Activated T-cell treated with anti-CD3 and anti-CD28 coated beads for 4 hours (primary cell): ENCODE measurements at places on chromosomes 1 and 21.

DNA sequence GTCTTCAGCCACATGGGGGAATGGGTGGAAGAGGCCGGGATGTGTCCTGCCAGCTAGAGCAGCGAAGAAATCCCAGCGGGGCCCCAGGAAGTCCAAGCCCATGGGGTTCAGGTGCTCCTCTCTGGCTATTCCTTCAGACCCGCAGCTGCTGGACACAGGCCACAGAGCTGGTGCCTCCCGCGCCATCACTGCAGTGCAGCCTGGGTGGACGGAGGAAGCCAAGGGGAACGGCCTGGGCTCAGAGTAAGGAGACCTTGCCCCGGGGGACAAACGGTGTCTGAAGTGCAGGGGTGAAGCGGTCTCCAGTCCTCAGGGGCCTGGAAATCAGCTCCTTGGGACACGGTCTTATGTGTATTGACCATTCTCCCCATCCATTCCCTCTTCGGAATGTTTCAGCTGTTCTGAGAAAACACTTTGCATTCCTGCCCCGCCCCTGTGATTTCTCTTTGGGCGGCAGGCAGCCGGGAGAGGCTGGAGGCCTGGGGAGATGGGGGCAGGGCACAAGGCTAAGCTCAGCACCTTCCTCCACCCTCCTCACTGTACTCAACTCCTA is 18.4 kb downstream of the MTHFR start:
- DNase-seq: no peak

GRCh38 chr1:180521474-180522212 is 19.3 kb upstream of the ACBD6 start:
- no peak for DNase-seq

GRCh38 chr1:99660496-99660895 is 14.6 kb downstream of the PALMD start:
- DNase-seq: no peak

- DNase-seq: no peak
Observed at GRCh38 chr1:163770265-163770664, 448.5 kb downstream of the NUF2 start.

GRCh38 chr1:185862235-185862634 is 128.0 kb downstream of the HMCN1 start:
- DNase-seq: no peak

DNA sequence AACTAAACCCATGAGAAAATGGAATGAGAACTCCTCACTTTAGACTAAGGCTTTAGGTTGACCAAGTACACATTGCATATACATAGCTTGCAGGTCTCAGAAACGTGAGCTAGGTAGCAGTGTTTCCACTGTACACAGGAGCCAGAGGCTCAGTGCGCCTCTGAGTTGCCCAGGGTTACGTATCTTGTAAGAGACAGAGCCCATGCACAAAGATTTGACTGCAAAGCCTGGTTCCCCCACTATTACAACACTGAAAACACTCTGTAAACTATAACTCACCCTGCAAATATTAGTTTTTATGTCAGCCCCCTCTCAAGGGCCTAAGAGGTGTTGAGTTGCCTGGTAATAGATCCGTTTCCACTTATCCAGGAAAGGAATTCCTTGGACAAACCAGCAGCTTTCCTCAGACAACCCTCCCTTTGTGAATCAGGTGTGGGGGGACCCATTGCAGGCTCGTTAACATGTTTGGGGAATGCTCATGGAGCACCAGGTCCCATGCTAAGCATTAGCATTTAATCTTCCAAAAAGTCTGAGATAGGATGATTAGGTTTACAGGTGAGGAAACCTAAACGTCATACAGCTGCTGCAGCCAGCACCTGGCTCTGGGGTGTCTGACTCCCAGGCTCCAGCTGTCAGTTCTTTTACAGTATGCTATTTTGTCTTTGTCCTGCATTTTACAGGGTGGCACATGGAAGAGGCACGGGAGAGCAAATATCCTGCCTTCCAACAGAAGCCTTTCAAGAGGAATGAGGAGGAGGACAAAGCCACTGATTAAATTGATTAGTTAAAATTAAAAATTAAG is 25.7 kb downstream of the TENT5C start:
- no peak for DNase-seq

GRCh38 chr21:15775981-15776380 is 46.2 kb downstream of the USP25 start:
- DNase-seq: no peak

GRCh38 chr1:43152866-43153265 is 19.2 kb downstream of the EBNA1BP2 start:
- DNase-seq: no peak

GRCh38 chr1:239647964-239648632 is 261.7 kb downstream of the CHRM3 start:
- no peak for DNase-seq

- DNase-seq: no peak
Observed at GRCh38 chr1:27883536-27883935, 11.2 kb downstream of the THEMIS2 start.

GRCh38 chr1:97849345-97850340 is 71.2 kb downstream of the DPYD start:
- DNase-seq: no peak

DNA sequence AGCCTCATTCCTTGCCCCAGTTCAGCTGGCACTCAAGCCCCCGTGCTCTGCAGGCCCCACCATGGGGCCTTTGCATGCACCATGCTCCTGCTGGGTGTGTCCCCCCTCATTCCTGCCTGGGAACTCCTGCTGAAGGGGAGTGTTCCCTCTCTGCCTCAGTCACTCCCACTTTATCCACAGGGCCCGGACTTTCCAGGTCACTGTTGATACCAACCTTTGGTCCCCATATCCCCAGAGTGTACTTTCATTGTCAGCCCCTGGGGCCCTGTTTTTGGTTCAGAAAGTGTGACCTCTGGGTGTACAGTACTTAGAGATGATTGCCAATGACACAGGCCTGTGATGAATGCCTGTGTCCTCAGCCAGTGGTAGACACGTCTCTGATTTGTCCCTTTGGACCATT is 2.9 kb downstream of the TTC22 start:
- DNase-seq: no peak
